Amniotic stem cell (primary cell): ENCODE measurements at places on chromosomes 6 and 20.
A peak's percentile ranks its signal among the peaks of the same experiment; 100 is the strongest.

- DNase-seq: no peak
These were observed 149.6 kb downstream of the CDH26 start for GRCh38 chr20:60107621-60108390.

DNA sequence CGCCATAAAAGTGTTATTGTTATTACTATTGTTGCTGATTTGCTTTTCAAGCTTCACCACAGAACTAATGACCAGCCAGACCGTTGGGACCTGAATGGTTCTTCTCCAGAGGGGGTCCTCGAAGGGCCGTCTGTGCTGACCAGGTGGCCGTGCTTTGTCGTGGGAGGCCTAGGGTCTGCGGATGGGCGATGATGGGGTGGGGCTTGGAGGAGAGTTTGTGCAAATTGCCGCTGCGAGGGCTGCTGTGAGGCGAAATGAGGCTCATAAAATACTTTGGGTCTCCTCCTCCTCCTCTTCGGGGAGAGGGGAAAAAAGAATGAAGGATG lies 6.0 kb upstream of the ZBTB22 start:
- no peak for DNase-seq

- no peak for DNase-seq
These were observed 12.6 kb downstream of the PCMTD2 start for GRCh38 chr20:64268174-64268573.

DNA sequence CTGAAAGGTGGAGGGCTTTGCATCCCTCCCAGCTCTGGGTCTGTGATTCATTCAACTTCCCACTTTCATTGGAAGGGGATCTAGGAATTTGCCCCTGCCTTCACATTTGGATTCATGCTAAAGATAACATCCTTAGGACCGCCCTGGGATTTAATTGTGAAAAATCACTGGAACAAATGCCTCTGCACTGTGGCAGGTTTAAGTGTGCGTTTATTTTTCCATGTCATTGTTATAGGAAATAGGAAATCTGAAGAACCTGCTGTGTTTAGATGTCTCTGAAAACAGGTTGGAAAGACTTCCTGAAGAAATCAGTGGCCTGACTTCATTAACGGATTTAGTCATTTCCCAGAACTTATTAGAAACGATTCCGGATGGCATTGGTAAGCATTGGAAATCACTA lies 104.7 kb downstream of the LRRC1 start:
- no peak for DNase-seq

DNA sequence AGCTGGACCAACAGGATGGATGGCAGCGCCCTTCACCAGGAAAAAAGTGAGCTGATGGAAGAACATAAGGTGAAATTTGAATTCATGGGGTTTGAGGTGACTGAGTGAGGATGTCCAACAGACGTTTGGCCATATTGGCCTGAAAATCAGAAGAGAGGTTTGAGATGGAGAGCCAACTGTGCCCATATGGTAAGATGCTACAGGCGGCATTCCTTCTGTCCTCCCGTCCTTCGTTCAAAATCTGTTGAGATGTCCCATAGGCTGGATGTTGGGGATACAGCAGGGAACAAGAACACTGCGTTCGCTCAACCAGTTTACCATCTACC lies 468 bp upstream of the CMTR1 start:
- no peak for DNase-seq

- no peak for DNase-seq
These were observed 2.1 kb upstream of the ERGIC3 start for GRCh38 chr20:35539756-35540212.

GRCh38 chr6:166365221-166365620 lies 17.5 kb downstream of the MPC1 start:
- DNase-seq: no peak

- no peak for DNase-seq
These were observed 49.5 kb downstream of the DOK5 start for GRCh38 chr20:54524849-54525248.

DNA sequence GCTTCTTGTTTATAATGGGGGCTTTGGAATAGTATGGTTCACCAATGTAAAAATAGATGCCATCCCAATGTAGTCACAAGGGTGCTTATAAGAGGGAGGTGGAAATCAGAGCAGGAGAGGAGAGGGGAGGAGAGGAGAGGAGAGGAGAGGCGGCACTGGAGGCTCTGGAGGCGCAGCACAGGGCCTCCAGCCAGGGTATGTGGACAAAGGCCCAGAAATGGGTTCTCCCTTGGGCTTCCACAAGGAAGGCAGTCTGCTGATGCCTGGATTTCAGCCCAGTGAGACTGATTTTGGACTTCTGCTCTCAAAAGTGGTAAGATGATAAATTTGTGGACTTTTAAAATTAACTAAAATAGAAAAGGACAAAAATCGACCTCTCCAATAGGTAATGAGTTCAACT lies 116.8 kb downstream of the RNASET2 start:
- DNase-seq: no peak

- no peak for DNase-seq
These were observed 8.7 kb downstream of the OSBPL2 start for GRCh38 chr20:62246872-62247652.

GRCh38 chr20:45044084-45044573 lies 56.8 kb downstream of the KCNS1 start:
- peak; percentile 68 for DNase-seq

- DNase-seq: no peak
These were observed 191.2 kb upstream of the SOX4 start for GRCh38 chr6:21402368-21402767.

DNA sequence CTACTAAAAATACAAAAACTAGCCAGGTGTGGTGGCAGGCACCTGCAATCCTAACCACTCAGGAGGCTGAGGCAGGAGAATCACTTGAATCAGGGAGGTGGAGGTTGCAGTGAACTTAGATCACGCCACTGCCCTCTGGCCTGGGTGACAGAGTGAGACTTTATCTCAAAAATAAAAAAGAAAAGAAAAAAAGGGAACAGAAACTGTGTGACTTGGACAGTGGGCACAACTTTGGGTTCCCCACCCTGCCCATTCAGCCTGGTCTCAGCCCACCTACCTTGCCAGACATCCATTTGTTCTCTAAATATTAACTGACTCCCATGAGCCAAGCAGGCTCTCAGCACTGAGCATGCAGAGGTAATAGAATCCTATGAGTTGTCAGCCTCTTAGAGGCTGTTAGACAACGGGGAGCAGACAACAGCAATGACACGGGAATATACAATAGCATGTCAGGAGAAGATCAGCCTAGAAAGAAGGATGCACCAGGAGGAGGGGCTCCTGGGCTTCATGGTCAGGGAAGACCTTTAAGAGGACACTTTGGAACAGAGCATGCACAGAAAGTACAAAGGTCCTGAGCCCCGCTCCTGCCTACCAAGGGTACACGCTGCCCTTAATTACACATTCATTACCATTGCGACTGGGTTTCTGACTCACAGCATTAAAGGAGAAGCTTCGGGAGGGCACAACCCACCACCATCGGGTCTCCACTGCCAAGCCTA lies 20.0 kb downstream of the FAM209B start:
- no peak for DNase-seq

DNA sequence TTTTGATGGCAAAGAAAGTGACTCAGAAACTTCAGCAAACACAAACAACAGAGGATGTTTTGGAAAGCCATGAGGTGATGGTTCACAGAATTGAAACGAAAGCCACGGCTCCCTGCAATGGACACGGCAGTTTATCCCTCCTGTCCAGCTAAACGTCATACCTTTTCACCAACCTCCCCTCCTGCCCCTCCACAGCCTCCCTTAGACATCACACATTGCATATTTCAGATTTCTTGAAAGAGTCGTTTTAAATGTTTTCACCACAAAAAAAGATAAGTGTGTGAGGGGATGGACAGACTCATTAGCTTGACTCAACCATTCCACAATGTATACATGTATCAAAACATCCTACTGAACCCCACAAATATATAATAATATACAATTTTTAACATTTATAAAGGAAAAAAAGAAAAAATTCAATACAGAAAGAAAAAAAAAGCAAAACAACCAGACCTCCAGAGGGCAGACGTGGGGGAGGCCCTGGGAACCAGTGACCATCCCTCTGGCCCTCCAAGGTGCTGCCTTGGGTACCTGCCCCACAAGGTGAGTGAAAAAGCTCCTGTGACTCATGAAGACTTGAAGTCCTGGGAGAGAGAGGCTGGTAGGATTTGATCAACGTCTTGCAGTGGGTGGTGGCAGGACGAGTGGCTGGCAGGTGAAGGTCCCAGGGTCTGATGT lies 117.2 kb upstream of the THBS2 start:
- no peak for DNase-seq

DNA sequence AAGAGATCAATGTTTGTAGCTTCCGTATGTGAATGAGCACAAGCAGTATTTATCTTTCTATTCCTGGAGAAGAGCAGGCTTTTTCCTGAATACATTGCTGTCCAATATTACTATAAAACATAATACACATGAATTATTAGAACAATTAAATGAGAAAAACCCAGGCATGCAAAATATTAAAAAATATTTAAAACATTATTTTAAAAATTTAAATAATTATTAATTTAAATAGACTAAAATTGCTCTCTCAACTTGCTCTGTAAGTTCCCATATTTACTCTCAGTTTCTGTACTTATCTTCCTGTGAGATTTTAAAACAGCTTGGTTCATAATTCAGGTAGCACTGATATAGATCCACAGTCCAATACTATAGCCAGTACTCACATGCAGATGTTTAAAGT lies 97.0 kb downstream of the PLCB1 start:
- no peak for DNase-seq

GRCh38 chr6:33438978-33439594 lies 15.3 kb upstream of the ZBTB9 start:
- DNase-seq: no peak

DNA sequence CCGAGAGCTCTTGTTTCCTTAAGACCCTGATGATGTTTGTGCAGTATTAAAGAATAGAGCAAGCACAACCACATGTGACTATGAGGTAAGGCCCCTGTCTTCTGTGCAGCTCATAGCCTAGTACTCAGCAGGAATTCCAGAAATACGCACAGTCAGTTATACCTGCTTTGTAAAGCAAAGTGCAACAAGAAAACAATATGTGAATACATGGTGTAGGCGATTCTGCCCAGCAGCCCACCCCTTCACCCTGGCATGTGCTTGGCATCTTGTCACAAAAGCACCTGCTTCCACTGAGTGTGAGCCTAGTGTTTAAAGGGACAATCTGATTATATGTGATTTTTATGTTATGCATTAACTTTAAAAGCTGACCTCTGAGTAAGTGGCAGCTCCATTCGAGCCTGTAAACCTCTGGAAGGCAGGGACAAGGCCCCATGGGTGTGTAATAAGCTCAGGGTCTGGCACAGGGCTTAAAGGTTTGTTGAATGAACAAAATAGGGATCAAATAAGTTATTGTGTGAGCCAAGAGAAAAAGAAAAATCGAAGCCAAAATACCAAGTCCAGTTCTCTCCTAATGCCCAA lies 148.7 kb downstream of the DOK5 start:
- DNase-seq: no peak

DNA sequence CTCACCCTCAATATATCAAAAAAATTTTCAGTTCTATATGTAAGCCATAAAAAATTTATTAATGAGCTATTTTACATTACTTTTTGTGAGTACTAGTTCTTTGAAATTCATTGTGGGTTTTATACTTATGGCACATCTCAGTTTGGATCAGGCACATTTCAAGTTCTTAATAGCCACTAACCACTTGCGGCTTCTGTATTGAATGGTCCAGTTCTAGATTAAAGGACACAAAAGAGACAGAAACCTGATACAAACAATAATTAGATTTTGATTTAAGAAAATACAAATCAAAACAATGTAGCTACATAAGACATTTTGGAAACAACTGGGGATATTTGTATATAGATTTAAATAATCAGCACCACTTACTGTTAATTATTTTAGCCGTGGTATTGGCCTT lies 86.6 kb upstream of the RNF24 start:
- DNase-seq: no peak

GRCh38 chr6:33623895-33624381 lies 2.8 kb downstream of the ITPR3 start:
- DNase-seq: no peak

DNA sequence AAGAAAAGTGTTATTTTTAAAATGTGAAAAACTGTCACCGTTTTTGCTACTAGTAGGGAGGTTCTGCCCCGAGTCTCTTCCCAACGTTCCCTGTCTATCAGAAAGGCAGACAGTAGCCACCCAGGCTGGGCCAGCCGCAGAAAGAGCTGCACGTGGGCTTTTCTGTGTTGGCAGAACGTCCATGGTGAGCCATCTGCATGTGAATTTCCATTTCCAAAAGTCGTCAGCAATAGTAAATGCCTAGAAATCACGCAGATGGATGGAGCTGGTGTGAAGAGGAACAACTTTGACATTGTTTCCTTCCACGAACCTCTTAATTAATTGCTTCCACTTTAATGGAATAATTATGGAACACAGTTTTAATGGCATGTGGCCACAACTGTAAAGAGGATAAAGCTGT lies 97.5 kb downstream of the FAM120B start:
- DNase-seq: no peak

DNA sequence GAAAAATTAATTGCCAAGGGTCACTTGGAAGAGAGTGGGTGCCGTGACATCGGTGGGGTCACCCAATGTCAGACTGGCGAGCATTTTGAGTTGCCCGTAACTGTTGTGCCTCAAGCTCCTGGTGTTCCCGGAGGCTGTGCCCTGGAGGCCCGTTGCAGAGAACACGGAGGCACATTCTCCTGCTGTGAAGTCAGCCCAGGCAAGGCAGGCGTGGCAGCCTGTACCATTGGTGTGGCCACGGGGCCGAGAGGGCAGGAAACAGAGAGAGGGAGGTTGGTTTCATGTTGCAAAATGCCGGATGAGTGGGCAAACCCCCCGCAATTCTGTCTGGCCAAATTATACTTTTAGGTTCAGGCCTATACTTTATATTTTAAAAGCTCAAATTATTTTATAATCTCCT lies 81.2 kb downstream of the THBS2 start:
- peak; percentile 79 for DNase-seq

DNA sequence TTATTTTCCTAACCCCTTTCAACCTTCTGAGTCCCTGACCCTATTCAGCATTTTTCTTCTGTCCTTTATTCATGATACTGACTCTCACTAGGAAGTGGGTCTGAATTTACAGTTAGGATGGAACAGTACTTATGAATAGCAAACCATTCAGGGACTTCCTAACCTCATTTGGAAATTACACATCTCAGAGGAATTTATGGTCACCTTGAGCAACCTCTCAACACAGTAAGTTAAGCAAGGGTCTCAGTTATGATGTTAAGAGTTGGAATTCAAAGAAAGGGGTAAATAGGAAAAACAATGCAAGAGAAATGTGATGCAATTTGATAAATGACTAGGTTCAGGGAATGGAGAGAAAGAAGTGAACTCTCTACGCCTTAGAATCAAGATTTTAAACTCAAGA lies 97.3 kb downstream of the GPR6 start:
- no peak for DNase-seq
